Activated CD4-positive, alpha-beta T cell treated with anti-CD3 and anti-CD28 coated beads, Interleukin-2, amount 10 ng/mL, durations not matched to agents 7 days and 5 days (primary cell): ENCODE measurements at places on chromosomes 1 and 21. TPM values are rescaled to one million over a fixed set of nuclear protein-coding genes. Genes with fewer than 3 reads are reported as not detected.

- H3K27ac ChIP-seq = no peak overlapping the region
- H3K4me3 ChIP-seq = no peak overlapping the region
- H3K36me3 ChIP-seq = no peaks in the 10 kb centered on the region
- no peak for DNase-seq
Measured at GRCh38 chr1:117707371-117707770, 101.5 kb downstream of the TENT5C start.

GRCh38 chr1:6263716-6264115, 2.8 kb upstream of the GPR153 start:
- no peak overlapping the region for H3K27ac ChIP-seq
- no peaks in the 10 kb centered on the region for H3K36me3 ChIP-seq

DNA sequence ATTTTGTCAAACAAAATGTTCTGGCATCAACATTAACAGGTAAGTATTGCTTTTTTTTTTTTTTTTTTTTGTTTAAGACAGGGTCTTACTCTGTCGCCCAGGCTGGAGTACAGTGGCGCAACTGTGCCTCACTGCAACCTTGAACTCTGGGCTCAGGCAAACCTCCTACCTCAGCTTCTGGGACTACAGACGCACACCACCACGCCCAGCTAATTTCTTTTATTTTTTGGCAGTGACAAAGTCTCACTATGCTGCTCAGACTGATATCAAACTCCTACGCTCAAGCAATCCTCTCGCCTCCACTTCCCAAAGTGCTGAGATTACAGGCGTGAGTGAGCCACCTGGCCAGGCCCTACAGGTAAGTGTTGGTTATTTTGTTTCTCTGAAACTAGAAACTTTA, 2.4 kb downstream of the TUT4 start:
- H3K4me1 ChIP-seq = peaks cover 35% of the 10 kb centered on the region
- H3K27me3 ChIP-seq = no peaks in the 10 kb centered on the region
- peak overlapping the region; percentile 46 for H3K4me3 ChIP-seq
- peak overlapping the region; percentile 75 for H3K27ac ChIP-seq
- no peak for DNase-seq
- peaks cover 25% of the 10 kb centered on the region for H3K36me3 ChIP-seq

DNA sequence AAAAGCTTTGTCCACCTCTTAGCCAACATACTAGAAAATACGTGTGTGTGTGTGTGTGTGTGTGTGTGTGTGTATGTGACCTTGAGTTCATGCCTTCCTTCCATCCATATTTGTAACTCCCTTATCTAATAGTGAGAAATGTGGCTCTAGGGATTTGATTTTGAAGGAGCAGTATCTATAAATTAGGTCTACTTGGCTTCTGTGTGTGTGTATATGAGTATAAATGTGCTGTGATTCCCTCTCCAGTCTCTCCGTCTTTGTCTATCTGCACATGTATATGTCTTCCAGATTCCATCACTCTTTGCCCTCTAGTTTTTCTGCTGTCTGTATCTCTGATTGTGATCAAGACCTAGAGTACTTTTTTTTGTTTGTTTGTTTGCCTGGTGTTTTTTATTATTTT, 11.9 kb upstream of the NBL1 start:
- H3K27me3 ChIP-seq = no peaks in the 10 kb centered on the region
- no peak overlapping the region for H3K27ac ChIP-seq
- H3K4me3 ChIP-seq = no peak overlapping the region
- H3K36me3 ChIP-seq = peaks cover 6% of the 10 kb centered on the region
- no peaks in the 10 kb centered on the region for H3K4me1 ChIP-seq
- DNase-seq = no peak

GRCh38 chr21:28949318-28949717, 43.4 kb downstream of the LTN1 start:
- peaks cover 35% of the 10 kb centered on the region for H3K36me3 ChIP-seq
- DNase-seq = no peak
- H3K27ac ChIP-seq = no peak overlapping the region

DNA sequence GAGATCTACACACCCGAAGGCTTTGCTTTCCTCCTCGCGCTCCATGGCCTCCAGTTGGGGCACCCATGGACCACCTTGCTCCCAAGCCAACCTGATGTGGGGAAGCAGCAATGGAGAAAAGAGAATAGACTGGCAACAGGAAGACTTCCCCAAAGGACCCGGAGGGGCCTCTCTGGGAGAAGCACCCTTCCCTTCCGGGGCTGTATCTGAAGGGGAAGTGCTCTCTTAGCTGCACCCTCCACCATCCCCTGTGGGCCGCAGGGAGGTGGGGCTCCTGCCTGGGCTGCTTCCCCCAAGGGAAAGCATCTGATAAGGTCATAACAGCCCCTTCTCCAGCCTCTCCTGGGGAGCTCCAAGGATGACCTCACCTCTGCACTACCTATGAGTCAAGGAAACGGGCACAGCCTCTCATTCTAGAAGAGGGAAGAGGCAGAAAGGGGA, 100.2 kb downstream of the RIPK4 start:
- peaks cover 6% of the 10 kb centered on the region for H3K4me1 ChIP-seq
- DNase-seq = no peak
- no peak overlapping the region for H3K4me3 ChIP-seq
- no peaks in the 10 kb centered on the region for H3K36me3 ChIP-seq
- H3K27ac ChIP-seq = no peak overlapping the region

DNA sequence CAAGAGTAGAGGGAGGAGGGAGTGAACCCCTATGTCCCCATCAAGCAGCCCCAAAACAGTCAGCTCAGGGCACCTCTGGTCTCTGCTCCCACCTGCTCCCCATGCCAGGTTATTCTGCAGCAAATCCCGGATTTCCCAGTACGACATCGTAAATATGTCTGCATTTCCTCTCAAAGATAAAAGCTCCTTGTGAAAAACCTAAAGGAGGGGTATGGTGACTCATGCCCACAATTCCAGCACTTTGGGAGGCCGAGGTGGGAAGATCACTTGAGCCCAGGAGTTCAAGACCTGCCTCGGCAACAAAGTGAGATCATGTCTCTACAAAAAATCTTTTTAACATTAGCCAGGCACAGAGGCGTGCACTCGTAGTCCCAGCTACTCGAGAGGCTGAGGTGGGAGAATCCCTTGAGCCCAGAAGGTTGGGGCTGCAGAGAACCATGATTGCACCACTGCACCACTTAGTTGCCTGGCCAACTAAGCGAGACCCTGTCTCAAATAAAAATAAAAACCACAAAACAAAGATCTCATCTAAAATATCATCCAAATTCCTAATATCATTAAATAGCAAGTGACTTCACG, 7.1 kb downstream of the ACOT7 start:
- DNase-seq = no peak
- H3K36me3 ChIP-seq = peaks cover 18% of the 10 kb centered on the region
- H3K4me1 ChIP-seq = peaks cover 23% of the 10 kb centered on the region

DNA sequence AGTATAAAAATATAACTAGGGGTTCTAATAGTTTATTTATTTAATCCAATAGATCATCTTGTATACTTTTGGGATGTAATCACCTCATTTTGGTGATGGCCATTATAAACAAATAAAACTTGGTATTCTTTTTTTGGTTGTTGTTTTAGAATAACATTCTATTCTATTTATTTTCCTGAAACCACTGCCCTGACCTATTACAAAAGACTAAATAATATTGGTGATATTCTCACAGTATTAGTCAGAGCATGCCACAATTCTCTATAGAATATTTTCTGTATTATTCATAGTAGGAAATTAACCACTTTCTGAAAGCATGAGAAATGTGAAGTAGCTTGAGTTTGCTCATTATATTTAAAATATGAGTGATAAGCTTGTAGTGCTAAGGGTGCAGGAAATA, 54.1 kb upstream of the LRRC7 start:
- no peak overlapping the region for H3K27ac ChIP-seq
- H3K4me1 ChIP-seq = no peaks in the 10 kb centered on the region
- no peaks in the 10 kb centered on the region for H3K36me3 ChIP-seq
- H3K27me3 ChIP-seq = no peaks in the 10 kb centered on the region
- no peak for DNase-seq

GRCh38 chr1:158818560-158818959, 12.6 kb upstream of the MNDA start:
- no peaks in the 10 kb centered on the region for H3K36me3 ChIP-seq
- H3K4me1 ChIP-seq = peaks cover 30% of the 10 kb centered on the region
- peaks cover 15% of the 10 kb centered on the region for H3K27me3 ChIP-seq
- H3K27ac ChIP-seq = no peak overlapping the region
- no peak overlapping the region for H3K4me3 ChIP-seq

RGS4 gene
- not detected for total RNA-seq

RNU1-4 gene
- 2,316 TPM for total RNA-seq

ADCY10 gene
- total RNA-seq = not detected
